ENCODE measurements at places on chromosomes 7 and 10.

DNA sequence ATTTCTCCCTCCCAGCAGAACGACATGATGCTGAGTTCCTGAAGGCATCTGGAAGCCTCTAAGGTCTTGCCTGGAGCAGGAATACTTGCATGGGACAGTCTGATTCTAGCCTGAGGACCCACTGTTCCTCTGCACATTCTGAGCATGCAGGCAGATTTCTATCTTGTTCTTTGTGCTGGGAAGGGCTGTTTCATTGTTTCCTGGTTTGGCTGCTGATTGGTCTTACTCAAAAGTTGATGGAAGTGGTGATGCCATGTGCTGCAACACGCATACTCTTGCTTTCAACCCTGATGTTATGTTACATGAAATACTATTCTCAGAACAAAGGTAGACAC is 307.0 kb downstream of the GATA3 start:
- no peak for DNase-seq

DNA sequence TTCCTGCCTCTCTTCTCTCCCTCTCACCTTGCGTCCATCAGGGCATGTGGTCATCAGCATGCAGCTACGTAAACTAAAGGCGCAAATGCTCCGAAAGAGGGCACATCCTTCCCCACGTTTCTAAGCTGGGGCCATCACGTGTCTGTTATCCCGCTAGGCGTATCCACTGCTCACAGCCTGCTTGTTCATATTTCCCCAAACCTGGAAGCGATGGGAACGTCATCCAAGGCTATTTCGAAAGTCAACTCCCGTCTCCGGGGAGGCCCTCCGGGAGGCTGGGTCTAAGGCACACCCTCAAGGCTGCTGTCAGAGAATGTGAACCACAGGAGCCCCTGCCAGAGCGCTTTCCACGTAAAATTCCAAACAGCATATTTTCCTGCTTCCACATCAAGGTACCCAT is 199.2 kb downstream of the DIP2C start:
- no peak for DNase-seq

DNA sequence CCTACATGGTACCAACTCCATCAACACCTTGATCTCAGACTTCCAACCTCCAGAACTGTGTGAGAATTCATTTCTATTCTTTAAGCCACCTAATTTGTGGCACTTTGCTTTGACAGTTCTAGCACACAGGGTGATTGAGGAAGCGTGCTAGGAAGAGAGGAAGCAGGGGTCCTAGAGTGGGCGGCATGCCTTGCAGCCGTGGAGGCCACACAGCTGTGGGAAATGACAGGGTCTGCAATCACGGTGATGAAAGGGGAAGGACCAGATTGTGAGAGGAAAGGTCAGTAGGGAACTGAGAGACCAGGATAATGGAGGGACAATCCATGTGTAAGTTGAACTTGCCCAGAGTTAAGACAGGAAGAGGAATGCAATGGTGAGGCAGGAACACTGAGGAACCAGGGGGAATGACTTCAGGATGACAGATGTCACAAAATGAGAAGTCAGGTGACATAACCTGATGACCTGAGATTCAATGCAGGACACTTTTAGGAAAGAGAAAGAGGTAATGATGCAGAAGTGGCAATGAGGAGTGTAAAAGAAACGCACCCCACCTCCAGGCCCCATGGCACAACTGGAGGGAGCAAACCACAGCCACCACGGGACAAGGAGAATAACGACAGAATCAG is 87.3 kb upstream of the PIK3CG start:
- no peak for DNase-seq

DNA sequence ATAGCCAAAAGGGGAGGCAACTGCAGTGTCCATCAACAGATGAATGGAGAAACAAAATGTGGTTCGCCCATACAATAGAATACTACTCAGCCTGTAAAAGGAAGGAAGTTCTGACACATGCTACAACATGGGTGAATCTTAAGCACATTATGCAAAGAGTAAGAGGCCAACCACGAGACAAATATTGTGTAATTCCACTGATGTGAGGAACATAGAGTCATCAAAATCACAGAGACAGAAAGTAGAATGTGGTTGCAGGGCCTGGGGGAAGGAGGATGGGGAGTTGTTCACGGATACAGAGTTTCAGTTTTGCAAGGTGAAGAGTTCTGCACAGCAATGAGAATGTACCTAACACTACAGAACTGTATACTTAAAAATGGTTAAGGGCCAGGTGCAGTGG is 13.7 kb upstream of the C10orf71 start:
- no peak for DNase-seq

DNA sequence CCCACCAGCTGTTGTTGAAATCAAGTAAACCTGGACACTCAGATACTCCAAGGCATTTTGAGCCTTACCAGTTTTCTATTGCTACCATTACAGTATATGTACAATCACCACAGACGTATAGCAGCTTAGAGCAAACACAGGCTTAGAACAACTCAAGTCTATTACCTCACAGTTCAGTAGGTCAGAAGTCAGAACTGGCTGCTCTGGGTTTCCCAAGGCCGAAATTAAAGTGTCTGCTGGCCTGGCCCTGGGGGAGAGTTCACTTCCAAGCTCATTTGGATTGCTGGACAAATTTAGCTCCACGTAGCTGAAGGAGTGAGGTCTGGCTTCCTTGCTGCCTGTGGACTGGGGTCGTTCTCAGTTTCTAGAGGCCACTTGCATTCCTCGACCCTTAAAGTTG is 260.1 kb upstream of the LRRN3 start:
- DNase-seq, result no peak

GRCh38 chr7:95126053-95126709 is 198.2 kb downstream of the PON1 start:
- peak; percentile 13 for DNase-seq

- DNase-seq, result peak; percentile 94
Observed at GRCh38 chr10:60978287-60979115, 34.5 kb upstream of the RHOBTB1 start.

DNA sequence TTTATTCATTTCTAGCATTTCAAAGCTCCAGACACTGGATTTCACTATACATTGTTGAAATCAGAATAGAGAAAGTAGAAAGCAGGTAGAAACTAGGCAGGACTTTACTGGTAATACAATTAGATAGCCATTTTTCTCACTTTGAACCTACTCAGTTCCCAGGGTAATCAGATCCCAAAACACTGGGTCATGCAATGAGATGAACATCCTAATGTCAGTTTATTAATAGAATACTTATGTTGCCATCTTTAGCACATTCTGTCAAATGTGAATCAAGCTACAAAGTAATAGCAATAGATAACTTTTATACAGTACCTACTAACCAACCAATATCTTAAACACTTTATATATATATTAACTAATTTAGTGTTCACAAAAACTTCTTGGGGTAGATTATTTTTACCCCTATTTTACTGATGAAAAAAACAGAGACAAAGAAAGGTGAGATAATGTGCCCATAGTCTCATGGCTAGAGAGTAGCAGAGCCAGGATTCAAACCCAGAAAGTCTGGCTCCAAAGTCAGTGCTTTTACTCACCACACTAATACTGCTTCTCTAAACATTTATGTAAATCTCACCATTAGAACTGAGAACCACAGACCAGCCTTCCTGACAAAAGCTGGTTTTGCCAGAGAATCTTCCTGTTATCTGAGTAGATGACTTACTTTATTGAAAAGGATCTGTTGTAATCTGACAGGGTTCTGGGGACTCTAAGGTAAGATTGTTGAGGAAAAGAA is 153.8 kb upstream of the KAT6B start:
- DNase-seq, result no peak

DNA sequence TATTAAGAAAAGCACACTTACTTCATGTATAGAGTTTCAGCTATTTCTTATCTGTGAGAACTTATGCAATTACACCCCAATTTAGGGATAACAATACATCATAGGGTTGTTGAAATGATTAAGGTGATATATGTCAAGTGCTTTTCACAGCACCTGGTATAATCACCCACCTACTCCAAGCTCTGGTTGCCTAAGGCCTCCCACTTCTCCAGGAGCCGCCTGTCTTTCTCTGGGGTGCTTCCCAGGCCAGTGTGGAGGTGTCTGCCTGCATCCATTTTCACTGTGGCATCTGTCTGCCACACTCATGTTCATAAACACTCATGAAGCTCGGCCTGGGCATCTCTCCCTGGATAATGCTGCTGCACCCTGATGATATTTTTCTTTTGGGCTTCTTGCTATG is 250.3 kb downstream of the STK31 start:
- DNase-seq, result no peak

DNA sequence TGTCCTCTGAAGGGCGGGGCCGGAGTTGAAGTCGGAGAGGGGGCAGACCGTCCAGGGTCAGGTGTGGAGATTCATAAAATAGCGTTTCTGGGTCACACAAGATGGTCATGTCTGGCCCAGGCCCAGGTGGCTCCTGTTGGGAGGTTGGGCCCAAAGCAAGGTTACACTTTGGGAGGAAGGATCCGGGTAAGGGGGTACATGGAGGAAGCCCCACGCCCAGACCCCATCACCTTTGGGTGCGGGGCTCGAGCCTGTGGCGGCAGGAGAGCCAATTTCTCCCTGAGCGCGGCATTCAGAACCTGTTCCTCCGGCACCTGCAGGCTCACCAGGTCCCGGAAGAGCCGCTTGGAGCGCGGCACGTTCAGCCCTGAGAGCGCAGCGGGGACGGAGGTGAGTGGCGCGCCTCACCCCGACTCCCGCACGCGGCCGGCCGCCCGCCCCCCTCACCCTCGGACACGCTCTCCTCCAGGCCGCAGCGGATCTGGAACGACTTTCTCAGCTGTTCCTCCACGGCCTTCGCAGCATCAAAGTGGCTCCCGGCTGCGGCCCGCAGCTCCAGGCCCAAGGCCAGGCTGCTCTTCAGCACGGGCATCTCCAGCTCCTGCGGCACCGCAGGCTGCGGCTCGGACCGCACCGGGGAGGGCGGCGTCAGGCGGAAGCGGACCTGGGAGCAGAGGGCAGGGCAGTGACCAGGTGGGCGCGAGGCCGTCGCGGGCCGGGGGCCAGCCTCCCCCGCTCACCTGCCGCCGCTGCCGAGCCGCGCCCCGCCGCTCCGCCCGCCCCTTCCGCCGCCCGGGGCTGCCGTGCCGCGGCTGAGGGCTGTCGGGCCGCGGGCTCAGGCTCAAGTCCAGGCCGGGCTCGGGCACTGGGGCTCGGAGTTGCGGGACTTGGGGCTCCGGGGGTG is 644 bp downstream of the PPP1R35 start:
- peak; percentile 33 for DNase-seq

DNA sequence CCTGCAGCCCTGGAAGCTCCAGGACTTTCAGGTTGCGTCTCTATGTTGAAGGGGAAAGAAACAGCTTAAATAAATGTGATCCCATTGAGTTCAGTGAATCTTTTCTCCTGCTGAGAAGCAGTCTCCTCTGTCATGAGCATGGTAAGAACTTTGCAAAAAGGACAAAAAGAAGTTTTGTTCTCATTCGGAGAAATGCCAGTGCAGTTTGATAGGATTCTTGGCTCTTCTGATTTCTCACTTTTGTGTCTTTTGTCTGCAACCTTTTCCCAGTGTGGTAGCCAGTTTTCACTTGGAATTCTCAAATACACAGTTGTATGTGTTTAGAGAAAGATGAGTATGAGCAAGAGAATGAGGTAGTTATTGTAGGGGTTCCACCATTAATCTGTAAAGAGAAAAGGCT is 64.3 kb downstream of the AP3M1 start:
- no peak for DNase-seq

GRCh38 chr7:122311734-122312450 is 7.3 kb upstream of the FEZF1 start:
- DNase-seq, result no peak

GRCh38 chr7:124275411-124275810 is 242.5 kb upstream of the TMEM229A start:
- DNase-seq, result no peak

GRCh38 chr10:58696736-58697135 is 184.1 kb downstream of the BICC1 start:
- no peak for DNase-seq

- no peak for DNase-seq
Observed at GRCh38 chr7:70484255-70484654, 647.7 kb upstream of the GALNT17 start.

- DNase-seq, result no peak
Observed at GRCh38 chr10:106310596-106310995, 853.9 kb downstream of the SORCS1 start.

DNA sequence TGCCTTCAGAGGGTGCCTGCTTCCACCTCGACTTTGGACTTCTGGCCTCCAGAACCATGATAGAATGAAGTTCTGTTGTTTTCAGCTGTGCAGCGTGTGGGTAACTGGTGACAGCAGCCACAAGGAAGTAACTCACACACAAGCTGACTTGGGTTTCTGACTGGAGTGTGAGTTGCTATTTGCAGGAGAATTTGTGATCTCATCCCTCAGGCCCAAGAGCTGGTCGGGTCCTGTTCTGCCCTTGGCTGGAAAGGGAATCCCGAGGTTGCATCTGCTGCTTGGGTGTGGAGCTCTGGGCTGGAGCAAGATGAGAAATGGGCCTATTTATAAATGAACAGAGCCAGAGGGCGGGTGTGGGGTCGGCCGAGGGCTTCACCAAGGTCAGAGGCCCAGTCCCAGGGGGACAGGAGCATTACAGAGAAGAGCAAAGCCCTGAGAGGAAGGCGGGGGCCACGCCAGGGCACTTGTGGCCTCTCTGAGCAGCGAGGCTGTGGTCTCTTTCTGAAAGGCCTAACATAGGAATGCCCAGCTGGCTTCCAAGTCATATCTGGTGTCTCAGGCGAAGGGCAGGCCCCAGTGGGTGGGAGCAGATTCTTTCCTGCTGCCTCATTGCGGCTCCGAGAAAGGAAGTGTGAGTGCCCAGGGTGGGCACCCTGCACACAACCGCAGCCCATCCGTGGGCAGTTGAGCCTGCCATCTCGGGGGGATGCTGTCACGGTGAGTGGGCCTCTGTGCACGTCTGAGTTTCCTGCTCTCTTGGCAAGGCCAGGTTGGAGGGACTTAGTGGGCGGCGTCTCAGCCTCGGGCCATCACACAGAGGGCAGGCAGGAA is 26.5 kb upstream of the C10orf71 start:
- DNase-seq, result no peak

GRCh38 chr10:15478429-15478828 is 107.3 kb upstream of the FAM171A1 start:
- no peak for DNase-seq

DNA sequence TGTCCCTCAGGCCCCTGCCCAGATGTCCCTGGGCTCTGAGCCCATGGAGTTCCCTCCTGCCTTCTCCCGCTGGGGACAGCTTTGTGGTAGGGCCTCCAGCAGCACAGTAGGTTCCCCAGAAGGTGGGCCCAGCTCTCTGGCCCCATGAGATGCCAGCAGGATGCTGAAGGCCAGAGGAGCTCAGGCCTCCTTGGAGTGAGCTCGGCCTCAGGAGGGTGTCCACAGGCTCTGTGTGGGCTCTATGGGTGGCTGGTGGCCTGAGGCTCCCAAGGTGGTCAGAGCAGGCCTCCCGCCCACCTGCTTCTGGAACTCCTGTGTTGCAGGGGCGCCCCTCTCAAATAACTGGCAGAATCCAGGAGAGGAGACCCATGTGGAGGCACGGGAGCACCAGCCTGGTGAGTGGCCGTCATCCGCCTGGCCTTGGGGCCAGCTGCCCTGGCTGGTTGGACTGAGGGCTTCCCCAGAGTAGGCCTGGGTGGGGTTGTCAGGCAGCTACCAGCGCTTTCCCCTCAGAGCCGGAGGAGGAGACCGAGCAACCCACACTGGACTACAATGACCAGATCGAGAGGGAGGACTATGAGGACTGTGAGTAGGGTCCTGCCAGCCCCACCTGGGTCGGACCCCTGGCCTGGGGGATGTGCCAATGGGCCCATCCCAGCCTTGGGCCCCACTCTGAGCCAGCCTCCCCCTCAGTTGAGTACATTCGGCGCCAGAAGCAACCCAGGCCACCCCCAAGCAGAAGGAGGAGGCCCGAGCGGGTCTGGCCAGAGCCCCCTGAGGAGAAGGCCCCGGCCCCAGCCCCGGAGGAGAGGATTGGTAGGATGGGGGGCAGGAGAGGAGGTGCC is 3.2 kb downstream of the AEBP1 start:
- no peak for DNase-seq

Data from endothelial cell of umbilical vein (primary cell).